ENCODE measurements at places on chromosomes 3 and 15. TPM values are rescaled to one million over a fixed set of nuclear protein-coding genes. Genes with fewer than 3 reads are reported as not detected.
A peak's percentile ranks its signal among the peaks of the same experiment; 100 is the strongest.

LCTL gene
- not detected for total RNA-seq

PHC3 gene
- total RNA-seq = 164 TPM

PPP1R14D gene
- not detected for total RNA-seq

DNA sequence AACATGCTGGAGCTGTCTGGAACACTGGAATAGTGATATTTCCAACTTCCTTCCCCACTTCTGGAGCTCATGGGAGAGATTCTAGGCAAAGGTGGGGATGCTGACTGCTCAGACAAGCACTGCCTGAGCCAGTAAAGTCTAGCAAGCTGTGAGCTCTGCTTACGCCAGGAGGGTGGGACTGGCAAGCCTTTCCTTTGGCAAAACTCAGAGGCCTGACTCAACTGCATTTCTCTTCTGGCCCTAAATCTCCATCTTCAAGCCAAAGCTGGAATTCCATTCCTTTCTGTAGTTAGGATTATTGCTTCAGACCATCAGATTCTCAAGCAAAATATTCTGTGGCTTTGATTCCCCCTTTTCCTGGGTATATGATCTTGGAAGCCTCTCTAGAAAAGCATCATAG is 20.3 kb upstream of the EPB42 start:
- peak; percentile 24 for DNase-seq

DNA sequence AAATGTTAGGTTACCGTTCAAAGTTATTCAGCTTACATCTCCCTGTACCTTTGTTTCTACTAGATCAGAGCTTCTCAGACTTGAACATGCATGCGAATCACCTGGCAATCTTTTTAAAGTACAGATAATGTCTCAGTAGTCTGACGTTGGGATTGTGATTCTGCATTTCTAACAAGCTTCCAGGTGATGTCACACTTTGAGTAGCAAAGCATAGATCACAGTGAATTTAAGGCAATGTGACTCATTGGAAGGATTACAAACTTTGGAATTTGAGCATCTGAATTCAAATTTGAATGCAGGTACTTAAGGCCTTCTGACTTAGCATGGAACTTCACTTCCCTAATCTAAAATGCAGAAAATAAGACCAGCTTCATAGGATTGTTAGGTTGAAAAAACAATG is 10.8 kb upstream of the ZMAT3 start:
- no peak for DNase-seq

NDN gene
- total RNA-seq = 76.3 TPM

SYNM gene
- 35.9 TPM for total RNA-seq

DNA sequence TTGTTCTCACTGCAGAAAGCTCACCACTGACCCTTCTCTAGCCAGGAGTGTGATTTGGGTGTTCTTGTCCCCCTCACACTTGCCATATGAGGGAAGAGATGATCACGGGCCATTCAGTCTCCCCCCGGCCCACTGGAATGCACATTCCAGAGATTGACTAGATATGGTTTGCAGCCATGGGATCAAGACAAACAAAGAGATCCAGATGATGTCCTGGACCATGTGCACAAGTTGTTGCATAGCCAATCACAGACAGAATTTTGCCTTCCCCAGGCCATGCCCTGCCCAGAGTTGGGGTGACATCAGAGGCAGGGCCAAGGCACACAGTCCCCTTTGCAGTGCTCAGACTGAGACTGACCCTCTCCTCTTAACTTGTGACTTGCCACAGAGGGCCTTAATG is 14.8 kb downstream of the MUC13 start:
- DNase-seq = no peak
